K562 (cell line): ENCODE measurements at places on chromosomes 6 and 20.

DNA sequence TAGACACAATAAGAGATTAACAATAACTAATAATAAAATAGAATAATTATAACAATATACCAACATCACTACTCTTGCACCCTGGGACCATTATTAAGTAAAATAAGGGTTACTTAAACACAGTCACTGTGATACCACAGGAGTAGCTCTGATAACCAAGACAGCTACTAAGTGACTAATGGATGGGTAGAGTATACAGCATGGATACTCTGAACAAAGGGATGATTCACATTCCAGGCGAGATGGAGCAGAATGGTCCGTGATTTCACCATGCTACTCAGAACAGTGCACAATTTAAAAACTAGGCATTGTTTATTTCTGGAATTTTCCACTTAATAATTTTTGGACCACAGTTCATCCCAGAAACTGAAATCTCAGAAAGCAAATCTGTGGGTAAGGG is 80.0 kb upstream of the FUT9 start:
- no peak for DNase-seq

- no peak for DNase-seq
Observed at GRCh38 chr6:51147756-51148155, 329.1 kb downstream of the TFAP2B start.

- DNase-seq: no peak
Observed at GRCh38 chr6:25449774-25450173, 170.6 kb downstream of the CARMIL1 start.

DNA sequence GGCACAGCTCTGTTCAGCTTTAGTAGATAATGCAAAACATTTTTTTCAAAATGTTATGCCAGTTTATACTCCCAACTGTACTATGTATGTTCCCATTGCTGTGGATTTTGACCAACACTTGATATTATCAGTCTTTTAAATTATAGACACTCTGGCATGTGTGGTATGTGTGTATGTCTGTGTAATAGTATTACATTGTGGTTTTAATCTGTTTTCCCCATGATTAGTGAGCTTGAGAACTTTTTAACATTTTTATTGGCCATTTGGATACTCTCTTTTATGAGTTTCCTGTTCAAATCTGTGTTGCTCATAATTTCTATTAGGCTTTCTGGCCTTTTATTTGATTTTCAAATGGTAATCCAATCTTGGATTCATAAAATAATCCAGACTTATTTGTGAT is 69.2 kb upstream of the TXNDC5 start:
- DNase-seq: no peak

DNA sequence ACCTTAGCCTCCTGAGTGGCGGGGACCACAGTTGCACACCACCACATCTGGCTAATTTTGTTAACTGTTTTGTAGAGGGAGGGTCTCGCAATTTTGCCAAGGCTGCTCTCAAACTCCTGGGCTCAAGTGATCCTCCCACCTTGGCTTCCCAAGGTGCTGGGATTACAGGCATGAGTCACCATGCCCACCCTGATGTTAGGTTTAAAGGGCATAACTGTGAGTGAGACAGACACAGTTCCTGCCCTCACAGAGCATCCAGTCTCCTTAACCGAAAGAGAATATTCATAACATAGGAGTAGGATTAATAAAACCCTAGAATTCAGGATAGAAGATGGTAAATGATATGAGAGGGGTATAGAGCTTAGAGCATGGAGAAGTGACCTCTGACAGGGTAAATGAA is 3.1 kb upstream of the SPATA2 start:
- no peak for DNase-seq

- no peak for DNase-seq
Observed at GRCh38 chr20:19368351-19368750, 155.9 kb downstream of the SLC24A3 start.

DNA sequence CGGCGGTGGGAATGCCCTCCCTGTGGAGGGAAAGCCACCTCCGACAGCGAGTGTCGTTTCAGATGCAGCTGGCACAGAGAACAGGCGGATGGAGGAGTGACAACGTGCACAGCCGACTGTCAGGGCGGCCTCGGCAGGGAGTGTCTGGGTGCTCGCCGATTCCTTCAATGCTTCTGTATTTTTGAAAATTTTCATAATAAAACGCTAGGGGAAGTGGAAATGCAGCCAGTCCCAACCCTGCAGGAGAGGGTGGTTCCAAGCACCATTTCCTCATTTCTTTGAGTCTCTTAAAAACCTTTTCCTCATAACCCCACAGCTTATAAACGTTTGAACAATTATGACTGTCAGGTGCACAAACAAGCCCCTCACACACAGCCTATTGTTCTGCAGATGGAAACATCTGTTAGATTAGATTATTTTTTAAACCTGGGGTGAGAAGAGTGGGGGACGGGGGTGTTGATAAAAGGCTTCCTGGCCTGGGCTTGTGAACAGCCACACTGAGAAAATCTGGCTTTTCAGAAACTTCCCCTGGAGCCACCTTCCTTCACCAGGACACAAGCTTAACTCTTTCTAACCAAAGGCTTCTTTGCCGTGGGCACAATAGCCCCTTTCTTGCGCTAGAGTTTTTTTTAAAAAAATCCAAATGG is 228.9 kb downstream of the ANKRD60 start:
- DNase-seq: no peak
